Epithelial cell of proximal tubule (primary cell): ENCODE measurements at places on chromosomes 7 and 10. TPM values are rescaled to one million over a fixed set of nuclear protein-coding genes. Genes with fewer than 3 reads are reported as not detected.

DDC gene
- 0.29 and 1.4 TPM in 2 replicates for total RNA-seq

TEX47 gene
- not detected in 2 replicates for total RNA-seq

ANKRD26 gene
- 3.5 and 4.7 TPM in 2 replicates for total RNA-seq

ZNF467 gene
- total RNA-seq, result 0.07 and 0.12 TPM in 2 replicates

PLXDC2 gene
- 0.86 and 1.4 TPM in 2 replicates for total RNA-seq

RELN gene
- total RNA-seq, result 1.2 and 3.8 TPM in 2 replicates

HIBADH gene
- 43.0 and 49.5 TPM in 2 replicates for total RNA-seq

- DNase-seq, result no peak
Observed at GRCh38 chr7:15985587-15986384, 299.3 kb upstream of the MEOX2 start.

GRCh38 chr10:104045151-104046089 is 40.3 kb downstream of the COL17A1 start:
- DNase-seq, result no peak

GRCh38 chr10:121051696-121052279 is 200.6 kb downstream of the WDR11 start:
- DNase-seq, result no peak

GRCh38 chr10:27474741-27475140 is 29.4 kb upstream of the RAB18 start:
- DNase-seq, result no peak

GRCh38 chr10:70537398-70538194 is 59.0 kb downstream of the PALD1 start:
- DNase-seq, result no peak

- no peak for DNase-seq
Observed at GRCh38 chr7:99822731-99823718, 4.8 kb upstream of the CYP3A43 start.

GRCh38 chr10:88652616-88653015 is 11.6 kb upstream of the LIPF start:
- DNase-seq, result no peak

DNA sequence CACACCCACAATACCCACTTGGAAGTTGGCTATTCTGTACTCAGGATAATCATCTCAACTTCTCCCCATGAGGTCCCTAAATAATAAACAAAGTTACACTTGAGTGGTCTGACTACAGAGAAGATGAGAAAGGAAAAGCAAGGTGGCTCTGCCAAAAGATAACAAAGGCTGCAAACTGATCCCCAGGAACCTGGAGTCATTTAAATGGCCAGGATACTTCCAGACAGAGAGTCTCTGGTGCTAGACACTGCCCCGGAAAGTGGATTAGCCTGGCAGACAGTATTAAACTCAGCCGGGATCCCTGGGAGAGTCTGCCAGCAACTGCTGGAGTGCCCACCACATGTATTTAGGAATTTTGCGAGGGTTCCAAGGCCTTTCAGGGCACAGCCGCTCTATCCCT is 93.7 kb downstream of the DGKI start:
- DNase-seq, result no peak

DNA sequence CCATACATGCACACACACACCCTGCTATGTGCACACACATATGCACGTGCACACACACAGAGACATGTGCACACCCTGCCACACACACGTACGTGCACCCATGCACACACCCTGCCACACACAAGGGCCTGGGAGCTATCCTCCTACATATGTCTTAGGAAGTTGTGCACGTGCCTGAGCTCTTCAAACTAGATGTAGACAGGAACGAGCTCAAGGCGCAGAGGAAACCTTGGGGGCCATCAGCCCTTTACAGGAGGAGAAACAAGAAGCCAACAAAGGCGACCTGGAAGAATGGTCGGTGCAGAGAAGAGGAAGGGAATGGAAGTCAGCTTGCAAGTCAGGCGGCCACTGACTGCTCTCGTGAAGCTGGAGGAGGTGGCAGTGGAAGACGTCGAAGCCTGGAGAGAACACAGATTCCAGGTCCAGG is 58.7 kb downstream of the AOC1 start:
- no peak for DNase-seq

DNA sequence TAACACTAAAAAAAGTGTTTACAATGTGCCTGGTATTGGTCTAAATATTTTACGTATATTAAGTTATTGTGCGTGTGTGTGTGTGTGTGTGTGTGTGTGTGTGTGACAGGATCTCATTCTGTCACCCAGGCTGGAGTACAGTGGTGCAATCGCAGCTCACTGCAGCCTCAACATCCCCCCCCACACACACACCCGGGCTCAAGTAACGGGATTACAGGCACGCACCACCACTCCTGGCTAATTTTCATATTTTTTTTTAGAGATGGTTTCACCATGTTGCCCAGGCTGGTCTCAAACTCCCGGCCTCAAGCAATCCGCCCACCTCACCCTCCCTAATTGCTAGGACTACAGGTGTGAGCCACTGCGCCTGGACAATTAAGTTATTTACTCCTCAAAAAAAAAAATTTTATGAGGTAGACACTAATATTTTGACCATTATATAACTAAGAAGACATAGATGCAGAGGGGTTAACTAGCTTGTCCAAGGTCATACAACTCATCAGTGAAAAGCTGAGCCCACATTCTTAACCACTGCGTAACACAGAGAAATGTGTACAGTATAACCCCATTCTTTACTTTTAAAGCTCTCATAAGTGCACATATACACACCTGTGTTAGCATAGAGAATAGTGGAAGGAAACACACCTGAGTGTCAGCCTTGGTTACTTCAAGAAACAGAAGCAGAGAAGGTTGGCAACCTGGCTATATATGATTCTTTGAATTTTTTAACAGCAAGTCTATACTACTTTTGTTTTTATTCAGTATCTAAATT is 35.0 kb downstream of the DNAJC12 start:
- DNase-seq, result no peak

- no peak for DNase-seq
Observed at GRCh38 chr7:113209449-113210203, 91.3 kb upstream of the SMIM30 start.
